ENCODE measurements at places on chromosomes 13 and 19. TPM values are rescaled to one million over a fixed set of nuclear protein-coding genes. Genes with fewer than 3 reads are reported as not detected.

The ZNF284 gene
- 2.1 TPM for total RNA-seq

The PTH2 gene
- not detected for total RNA-seq

- no peak for DNase-seq
Observed at GRCh38 chr19:35551091-35551810, 5.8 kb downstream of the TMEM147 start.

DNA sequence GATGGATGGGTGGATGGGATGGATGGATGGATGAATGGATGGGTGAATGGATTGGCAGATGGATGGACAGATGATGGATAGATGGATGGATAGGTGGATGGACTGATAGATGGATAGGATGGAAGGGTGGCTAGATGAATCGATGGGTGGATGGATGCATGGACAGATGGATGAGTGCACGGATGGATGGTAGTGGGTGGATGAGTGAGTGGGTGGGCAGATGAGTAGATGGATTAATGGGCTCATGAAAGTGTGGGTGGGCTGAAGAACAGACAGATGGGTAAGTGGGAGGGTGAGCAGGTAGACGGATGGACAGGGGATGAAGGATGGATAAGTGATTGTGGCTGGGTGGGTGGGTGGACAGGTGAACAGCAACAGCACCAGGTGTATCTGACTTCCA is 5.7 kb downstream of the SEMA6B start:
- DNase-seq = no peak

- DNase-seq = no peak
Observed at GRCh38 chr19:56900573-56901097, 60.1 kb upstream of the PEG3 start.

Measured in renal cortical epithelial cell (primary cell).